Stimulated activated CD8-positive, alpha-beta memory T cell treated with anti-CD3 and anti-CD28 coated beads, Interleukin-2, amount 100 ng/mL, for 48 hours (primary cell): ENCODE measurements at places on chromosomes 5 and 9.

DNA sequence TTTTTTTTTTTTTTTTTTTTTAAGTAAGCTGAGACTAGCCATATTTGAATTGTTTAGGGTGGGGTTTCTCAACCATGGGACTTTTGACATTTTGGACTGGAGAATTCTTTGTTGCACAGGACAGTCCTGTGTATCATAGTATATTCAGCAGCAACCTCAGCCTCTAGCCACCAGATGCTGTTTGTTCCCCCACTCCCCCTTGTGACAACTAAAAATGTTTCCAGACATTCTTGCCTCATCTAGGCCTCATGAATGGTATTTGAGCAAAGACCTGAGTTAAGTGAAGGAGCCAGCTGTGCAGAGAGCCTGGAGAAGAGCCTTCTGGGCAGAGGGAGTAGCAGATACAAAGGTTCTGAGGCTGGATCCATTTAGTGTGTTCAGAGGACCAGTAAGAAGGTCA, 155.9 kb downstream of the SGCD start:
- no peak for DNase-seq

GRCh38 chr9:90308691-90309090, 333.9 kb downstream of the DIRAS2 start:
- no peak for DNase-seq

- DNase-seq = no peak
Measured at GRCh38 chr9:6780690-6781089, 22.9 kb downstream of the KDM4C start.

DNA sequence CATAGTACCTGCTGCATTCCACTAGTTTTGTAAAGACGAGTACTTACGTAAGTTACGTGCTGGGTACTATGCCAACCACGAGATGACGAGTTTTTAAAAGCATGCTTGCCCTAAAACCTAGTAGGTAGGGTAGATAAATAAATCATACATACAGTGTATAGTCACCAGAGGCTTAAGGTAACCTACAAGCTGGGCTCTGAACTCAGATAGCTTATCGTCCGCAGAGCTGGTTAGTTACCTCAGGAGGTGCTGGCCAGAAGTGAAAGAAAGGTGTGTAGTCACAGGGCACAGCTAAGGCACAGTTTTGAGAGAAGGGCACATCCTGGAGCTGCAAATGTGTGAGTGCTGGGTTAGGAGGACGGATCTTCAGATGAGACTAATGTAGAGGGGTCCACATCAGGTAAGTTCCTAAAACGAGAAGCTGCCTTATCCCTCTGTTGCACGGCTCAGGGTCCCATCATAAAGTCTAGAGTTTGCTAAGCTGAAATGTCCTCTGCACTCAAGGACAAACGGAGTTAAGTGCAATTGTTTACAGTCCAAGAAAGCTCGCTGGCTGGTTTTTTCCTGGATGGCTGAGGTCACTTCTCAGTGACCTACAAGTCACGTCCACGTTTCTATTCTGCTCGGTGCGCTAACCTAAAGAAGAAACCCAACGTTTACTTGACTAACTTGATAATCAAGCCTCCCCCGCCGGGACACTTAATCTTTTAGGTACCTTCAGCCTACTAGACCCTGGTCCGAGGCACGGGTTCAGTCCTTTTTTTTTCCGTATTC, 1.1 kb upstream of the SNX24 start:
- no peak for DNase-seq

GRCh38 chr9:29126783-29127182, 1553.5 kb upstream of the C9orf72 start:
- no peak for DNase-seq

- no peak for DNase-seq
Measured at GRCh38 chr5:133807348-133807747, 161.1 kb downstream of the C5orf15 start.

DNA sequence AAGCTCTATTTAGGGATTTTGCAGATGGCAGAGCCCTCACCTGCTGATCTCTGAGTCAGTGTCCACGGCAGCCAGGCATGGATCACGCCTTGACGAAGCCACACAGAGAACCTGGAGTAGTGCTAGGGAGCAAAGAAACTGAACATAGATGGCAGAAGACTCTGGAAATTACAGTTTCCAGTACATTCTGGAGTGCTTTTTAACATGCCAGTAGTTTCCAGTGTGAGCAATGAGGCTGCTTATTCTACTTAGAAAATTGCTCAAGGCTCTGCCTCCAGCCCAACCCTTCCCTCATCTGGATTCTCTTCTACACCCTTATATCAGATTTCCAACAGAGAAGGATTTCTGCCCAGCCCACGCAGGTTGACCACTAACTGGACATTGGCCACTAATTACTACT, 203.3 kb downstream of the ADAMTS12 start:
- no peak for DNase-seq

DNA sequence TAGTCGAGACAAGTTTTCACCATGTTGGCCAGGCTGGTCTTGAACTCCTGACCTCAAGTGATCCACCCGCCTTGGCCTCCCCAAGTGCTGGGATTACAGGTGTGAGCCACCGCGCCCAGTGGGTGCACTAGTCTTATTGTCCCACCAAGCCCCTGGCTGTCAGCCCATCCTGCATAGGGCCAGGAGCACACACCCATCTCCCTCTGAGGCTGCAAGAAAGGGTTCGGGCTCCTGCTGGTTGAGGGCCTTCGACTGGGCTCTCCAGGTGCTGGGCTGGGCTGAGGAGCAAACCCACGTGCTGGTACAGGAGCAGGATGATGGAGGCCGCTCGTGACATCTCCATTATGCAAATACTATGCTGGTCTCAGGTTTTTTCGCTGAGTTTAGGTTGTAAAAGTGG, 25.1 kb upstream of the RNF130 start:
- DNase-seq = no peak

DNA sequence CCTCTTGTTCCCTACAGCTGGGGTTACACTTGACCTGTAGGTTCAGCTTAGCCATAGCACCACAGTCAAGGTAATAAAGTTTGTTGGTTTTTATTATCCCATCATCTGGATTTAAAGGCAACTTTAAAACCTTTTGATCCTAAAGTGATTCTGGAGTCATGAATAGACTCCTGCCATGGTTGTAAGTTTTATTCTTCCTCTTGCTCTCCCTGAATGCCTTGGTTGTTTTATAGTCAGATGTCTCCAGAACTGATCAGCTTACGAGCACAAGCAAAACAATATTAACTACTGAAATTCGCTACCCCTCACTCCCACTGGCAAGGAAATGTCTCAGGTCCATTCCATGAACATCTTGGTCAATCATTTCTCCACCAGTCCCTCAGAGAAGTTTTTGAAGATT, 1328.6 kb downstream of the PTPRD start:
- DNase-seq = no peak

DNA sequence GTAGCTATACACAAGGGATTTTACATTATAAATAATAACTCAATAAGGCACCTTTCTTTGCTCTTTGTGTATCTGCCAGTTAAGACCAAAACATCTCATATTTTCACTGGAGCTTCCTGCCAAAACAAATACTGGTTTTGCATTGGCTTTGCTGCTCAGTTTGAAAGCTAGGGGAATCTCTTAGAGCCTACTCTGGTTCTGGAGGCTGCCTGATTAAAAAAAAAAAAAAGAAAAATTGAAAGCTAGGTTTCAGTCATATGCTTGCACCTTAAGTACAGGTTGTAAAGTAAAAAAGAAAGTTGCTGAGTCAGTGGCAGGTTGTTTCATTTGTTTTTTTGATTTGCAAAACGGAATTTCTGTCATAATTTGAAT, 2.3 kb downstream of the DENND4C start:
- no peak for DNase-seq

DNA sequence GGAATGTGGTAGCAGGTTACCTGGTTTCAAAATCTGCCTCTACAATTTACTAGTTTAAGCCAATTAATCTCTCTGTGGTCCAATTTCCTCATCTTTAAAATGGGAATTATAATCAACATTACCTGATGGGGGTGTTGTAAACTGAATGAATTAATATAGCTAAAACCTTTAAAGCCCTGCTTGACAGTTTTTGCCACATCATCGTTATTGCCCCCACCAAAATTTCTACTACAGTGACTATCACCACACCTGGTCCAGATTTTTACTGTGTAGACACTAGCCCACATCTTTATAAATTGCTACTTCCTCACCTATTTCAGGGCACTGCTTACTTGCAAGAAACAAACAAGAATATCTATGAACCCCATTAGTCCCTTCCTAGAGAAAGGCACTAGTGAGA, 65.0 kb downstream of the MLLT3 start:
- DNase-seq = no peak

DNA sequence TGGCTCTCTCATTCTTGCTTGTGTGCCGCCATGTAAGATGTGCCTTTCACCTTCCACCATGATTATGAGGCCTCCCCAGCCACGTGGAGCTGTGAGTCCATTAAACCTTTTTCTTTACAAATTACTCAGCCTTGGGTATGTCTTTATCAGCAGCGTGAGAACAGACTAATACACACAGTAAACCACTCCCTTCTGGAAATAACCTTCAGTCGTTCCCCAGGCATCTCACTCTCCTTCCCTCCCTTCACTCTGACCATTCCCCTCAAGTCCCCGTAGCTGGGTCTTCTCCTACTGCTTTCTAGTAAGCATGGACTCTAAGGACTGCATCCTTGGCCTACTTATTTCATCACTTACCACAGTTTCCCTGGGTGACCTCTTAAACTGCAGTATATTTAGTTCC, 493.9 kb downstream of the CCDC171 start:
- DNase-seq = no peak

DNA sequence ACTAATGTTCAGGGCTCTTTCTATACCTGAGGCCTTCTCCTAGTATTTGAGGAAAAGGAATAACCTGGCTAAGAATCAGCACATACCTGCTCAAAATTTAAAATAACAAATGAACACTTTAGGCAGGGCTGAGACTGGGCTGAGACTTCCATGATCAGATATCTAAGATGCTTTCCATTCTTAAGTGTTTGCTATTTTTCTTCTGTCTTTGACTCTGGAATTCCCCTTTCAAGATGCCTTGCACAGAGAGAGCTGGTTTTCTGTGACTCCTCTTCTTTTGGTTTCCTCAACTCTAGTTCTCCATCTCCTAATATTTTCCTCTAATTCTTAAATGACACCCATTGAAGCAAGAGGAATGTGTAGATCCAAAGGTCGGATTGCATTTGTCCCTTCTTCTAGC, 61.1 kb downstream of the DPYSL3 start:
- no peak for DNase-seq

DNA sequence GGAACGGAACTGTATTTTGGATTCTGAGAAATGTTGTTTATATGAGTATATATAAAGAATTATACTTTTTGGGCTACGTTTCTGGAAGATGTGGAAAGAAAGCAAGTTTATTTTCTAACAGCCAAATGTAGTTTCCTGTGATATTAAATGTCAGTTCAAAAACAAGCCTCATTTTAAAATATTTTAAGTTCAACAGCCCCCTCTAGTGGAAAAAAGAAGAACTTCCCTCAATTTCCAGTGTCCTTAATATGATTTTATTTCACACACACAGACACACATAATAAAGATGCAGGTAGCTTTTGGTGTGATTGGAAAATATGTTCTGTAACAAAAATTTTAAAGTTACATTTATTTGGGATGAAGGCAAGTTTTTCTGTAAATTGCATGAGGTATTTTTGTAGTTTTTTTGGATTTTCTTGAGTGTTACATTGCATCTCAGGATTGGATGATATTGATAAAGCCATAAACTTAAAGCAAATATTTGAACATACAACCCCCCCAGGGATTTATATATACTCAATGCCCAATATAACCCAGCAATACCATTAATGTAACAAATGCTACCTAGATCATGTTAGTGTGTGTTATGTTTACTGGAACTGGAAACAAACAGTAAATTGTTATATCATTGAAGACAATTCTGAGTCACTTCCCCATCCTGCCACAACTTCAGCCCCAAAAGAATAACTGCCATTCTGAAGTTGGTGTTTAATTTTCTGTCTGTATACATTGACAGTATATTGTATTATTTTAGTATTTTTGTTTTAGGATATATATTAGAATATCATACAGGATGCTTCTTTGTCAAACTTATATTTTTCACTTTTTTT, 54.0 kb downstream of the CCDC171 start:
- no peak for DNase-seq

- DNase-seq = no peak
Measured at GRCh38 chr9:104232781-104233341, 138.8 kb downstream of the SMC2 start.

DNA sequence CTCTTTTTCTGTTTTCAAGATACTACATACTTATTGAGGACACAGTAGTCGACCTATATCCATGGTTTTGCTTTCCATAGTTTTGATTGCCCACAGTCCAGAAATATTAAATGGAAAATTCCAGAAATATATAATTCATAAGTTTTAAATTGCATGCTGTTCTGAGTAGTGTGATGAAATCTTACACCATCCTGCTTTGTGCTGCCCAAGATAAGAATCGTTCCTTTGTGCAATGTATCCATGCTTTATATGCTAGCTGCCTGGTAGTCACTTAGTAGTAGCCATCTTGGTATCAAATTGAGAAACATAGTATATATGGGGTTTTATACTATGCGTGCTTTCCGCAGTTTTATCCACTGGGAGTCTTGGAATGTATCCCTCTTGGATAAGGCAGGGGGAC, 59.0 kb downstream of the CWC27 start:
- no peak for DNase-seq

GRCh38 chr5:133309166-133309795, 257.5 kb downstream of the HSPA4 start:
- no peak for DNase-seq

DNA sequence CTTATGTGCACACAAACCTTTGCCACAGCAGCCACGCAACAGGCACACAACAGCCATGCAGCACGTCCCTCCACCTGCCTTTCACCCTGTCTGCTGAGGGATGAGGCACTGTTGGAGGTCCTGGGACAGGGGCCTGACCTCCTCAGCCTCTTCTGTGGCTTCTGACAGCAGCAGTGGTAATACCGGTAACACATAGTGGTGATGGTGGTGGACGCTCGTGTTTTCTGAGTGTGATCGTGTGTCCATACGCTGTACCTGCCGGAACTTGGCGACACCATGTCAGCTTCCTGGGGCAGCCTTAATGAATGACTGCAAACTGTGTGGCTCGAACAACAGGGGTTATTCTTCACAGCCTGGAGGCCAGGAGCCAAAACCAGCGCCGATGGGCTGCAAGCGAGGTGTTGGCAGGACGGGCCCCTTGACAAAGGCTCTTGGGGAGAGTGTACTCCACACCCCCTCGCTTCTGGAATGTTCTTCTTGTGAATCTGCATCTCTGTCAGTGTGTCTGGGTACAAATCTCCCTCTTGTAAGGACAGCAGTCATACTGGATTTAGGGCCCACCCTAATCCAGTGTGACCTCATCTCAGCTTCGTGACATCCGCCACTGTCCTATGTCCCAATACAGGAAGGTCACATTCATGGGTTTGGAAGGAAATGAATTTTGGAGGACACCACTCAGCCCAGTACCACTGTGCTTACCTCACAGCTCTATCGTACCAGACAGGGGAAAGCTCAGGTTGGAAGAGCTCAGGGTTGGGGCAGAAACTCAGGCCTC, 55.3 kb upstream of the EXOC3 start:
- DNase-seq = no peak

- DNase-seq = no peak
Measured at GRCh38 chr5:110618941-110619340, 107.5 kb downstream of the TMEM232 start.

GRCh38 chr5:45098483-45098882, 289.7 kb downstream of the MRPS30 start:
- no peak for DNase-seq

GRCh38 chr5:29247346-29248028, 1946.0 kb upstream of the CDH6 start:
- DNase-seq = no peak

- DNase-seq = no peak
Measured at GRCh38 chr9:129080298-129080600, 662 bp upstream of the DOLPP1 start.

GRCh38 chr9:137482094-137482781, 23.1 kb upstream of the NSMF start:
- no peak for DNase-seq
